Stimulated activated CD8-positive, alpha-beta memory T cell treated with anti-CD3 and anti-CD28 coated beads, Interleukin-15, amount 100 ng/mL, for 48 hours (primary cell): ENCODE measurements at places on chromosomes 1 and 21.

- DNase-seq, result peak; percentile 73
Observed at GRCh38 chr1:151510957-151511635, at the start of gene CGN. CGN (plus strand) TSS chr1:151511387; CDS start chr1:151518520, 7,133 bp downstream.

GRCh38 chr1:145961425-145962156 is 2.8 kb downstream of the ANKRD34A start:
- peak; percentile 49 for DNase-seq

DNA sequence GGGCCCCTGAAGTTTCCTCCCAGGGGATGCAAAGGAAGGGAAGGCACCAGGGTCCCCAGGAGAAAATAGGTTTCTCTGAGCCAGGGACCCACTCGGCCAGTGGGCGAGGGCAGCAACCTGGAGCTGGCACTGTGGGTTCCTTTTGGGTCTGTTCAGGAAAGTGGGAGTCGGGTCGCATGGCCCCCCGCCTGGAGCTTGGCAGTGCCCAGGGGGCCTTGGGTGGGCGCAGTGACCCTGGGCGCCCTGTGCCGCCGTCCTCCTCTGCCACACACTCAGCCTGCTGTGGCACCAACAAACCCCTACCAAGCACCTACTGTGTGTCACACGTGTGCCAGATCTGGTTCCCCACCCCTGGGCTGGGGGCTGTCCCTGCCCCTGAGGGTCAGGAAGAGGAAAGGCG is 89.5 kb upstream of the ARHGEF16 start:
- DNase-seq, result no peak

DNA sequence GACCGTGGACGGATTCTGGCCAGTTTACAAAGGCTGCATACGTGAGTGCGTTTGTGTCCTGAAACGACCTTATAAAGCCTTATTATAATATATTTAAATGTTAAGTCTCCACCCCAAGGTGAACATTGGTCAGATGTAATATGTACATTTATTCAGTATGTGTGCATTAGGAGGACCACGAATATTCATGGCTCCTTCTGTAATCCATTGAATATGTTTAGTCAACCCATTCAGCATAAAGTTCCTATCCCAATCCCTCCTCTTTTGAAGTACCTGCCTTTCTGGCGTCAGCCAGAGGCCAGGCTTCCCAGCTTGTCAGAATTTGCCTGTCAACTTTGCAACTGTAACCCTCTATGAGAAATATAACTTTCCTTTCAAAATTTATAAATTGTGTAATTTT is 10.4 kb upstream of the FLG start:
- no peak for DNase-seq

DNA sequence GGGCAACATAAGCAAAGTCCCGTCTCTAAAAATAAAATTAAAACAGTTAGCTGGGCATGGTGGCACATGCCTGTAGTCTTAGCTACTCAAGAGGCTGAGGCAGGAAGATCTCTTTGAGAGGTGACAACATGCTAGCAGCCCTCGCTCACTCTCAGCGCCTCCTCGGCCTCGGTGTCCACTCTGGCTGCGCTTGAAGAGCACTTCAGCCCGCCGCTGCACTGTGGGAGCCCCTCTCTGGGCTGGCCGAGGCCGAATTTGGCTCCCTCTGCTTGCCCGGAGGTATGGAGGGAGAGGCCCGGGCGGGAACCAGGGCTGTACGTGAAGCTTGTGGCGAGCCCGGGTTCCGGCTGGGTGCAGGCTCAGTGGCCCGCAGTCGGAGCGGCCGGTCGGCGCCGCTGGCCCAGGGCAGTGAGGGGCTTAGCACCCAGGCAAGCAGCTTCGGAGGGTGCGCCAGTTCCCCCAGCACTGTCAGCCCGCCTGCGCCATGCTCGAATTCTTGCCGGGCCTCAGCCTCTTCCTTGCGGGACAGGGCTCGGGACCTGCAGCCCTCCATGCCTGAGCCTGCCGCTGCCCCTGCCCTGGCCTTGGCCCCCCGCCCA is 138.3 kb downstream of the MAP3K21 start:
- no peak for DNase-seq

DNA sequence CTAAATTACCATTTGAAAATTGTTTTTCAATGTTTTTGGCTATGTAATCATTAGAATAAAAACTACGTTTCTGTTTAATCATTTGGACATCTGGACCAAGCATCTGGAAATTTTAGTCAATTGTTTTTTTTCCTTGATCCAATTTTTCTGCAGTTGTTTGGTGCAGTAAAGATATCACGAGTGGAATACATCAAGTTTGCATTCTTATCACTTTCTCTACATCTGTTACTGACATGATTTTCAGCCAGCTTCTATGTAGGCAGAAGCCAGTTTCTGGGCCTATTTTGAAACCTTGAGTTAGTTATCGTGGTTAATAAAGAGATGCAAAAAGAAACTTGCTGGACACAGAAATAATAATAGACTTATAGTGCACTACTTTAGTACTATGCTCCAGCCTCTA is 277.9 kb upstream of the ADAMTS5 start:
- no peak for DNase-seq

DNA sequence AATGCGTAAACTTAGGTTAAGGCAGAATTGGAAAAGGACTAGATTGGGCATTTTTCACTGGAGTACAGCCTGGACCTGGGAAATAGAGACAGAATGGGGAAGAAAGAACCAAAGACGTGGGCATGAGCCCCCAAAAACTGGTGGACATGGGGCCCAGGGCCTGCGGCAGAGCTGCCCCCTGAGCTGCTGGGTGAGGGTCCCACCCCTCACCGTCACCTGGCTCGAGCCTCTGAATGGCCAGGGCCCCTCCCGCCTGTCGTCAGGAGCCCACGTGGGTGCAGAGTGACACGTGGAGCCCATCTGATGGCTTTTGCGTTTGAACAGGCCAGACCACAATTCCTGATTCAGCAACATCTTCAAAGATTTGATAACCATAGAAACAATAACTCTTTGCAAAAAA is 360.9 kb upstream of the VAMP3 start:
- no peak for DNase-seq
